ENCODE measurements at places on chromosomes 13 and 19. TPM values are rescaled to one million over a fixed set of nuclear protein-coding genes. Genes with fewer than 3 reads are reported as not detected.

GRCh38 chr19:49840736-49841249, 10.2 kb upstream of the PTOV1 start:
- H3K4me1 ChIP-seq: no peaks in the 10 kb centered on the region
- DNase-seq: no peak
- H3K4me3 ChIP-seq: no peak overlapping the region
- no peaks in the 10 kb centered on the region for H3K27me3 ChIP-seq

DNA sequence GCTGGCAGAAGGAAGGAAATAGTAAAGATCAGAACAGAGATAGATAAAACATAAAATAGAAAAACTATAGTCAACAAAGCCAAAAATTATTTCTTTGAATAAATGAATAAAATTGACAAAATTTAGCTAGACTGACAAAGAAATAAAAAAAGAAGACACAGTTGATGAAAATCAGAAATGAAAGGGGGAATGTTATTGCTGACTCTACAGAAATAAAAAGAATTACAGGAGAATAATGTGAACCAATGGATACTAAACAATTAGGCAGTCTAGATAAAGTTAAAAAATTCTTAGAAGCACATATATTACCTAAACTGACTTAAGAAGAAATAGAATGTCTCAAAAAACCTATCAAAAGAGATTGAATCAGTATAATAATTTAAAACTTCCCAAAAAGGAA, 933.8 kb downstream of the PCDH9 start:
- DNase-seq: no peak
- no peaks in the 10 kb centered on the region for H3K4me1 ChIP-seq
- no peaks in the 10 kb centered on the region for H3K36me3 ChIP-seq
- no peak overlapping the region for H3K27ac ChIP-seq

DNA sequence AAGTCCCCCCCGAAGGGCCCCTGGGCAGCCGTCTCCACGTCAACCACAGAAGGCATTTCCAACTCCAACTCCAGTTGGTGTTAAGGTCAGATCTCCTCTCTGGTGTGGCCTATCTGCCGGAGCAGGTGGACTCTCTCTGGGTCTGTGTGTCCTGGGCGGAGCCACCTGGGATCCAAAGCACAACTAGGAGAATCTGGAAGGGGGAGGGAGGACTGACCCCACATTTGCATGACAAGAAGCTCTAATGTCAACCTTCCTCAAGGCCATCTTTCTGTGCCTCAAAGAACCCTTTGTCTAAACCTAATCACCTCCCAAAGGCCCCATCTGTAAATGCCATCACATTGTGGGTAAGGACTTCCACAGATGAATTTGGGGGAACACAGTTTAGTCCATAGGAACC, 381.5 kb downstream of the UQCRFS1 start:
- no peaks in the 10 kb centered on the region for H3K27me3 ChIP-seq
- no peak overlapping the region for H3K4me3 ChIP-seq
- no peaks in the 10 kb centered on the region for H3K4me1 ChIP-seq

GRCh38 chr13:45269204-45269603, 68.4 kb upstream of the KCTD4 start:
- H3K27ac ChIP-seq: no peak overlapping the region
- no peaks in the 10 kb centered on the region for H3K4me1 ChIP-seq
- no peak for DNase-seq
- no peaks in the 10 kb centered on the region for H3K27me3 ChIP-seq
- H3K4me3 ChIP-seq: no peak overlapping the region

- no peak overlapping the region for H3K4me3 ChIP-seq
- DNase-seq: no peak
- H3K36me3 ChIP-seq: no peaks in the 10 kb centered on the region
- H3K27me3 ChIP-seq: no peaks in the 10 kb centered on the region
- no peaks in the 10 kb centered on the region for H3K4me1 ChIP-seq
Observed at GRCh38 chr13:94308832-94309231, 170.7 kb downstream of the DCT start.

DNA sequence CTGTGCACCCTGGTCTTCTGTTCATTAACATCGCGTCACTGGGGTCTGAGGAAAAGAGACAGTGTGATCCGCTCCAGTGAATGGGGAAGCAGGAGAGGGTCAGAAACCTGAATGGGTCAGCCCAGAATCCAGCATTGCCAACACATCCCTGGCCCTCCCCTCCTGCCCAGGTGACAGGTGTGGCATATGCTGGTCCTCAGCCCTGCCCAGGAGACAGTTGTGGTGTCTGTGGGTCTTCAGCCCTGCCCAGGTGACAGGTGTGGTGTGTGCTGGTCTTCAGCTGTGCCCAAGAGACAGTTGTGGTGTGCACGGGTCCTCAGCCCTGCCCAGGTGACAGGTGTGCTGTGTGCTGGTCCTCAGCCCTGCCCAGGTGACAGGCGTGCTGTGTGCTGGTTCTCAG, 8.0 kb downstream of the TFDP1 start:
- H3K4me1 ChIP-seq: no peaks in the 10 kb centered on the region
- H3K27ac ChIP-seq: no peak overlapping the region
- H3K27me3 ChIP-seq: no peaks in the 10 kb centered on the region
- H3K36me3 ChIP-seq: no peaks in the 10 kb centered on the region
- H3K4me3 ChIP-seq: no peak overlapping the region

Gene IL4I1
- not detected for total RNA-seq

Gene ZFP28
- 0.99 TPM for total RNA-seq

Gene POSTN
- 0.55 TPM for total RNA-seq

Gene VAV1
- total RNA-seq: 4.3 TPM

Data from right lobe of liver (tissue), 6 donors.